Naive thymus-derived CD4-positive, alpha-beta T cell (primary cell): ENCODE measurements at places on chromosomes 12 and 14.
A peak's percentile ranks its signal among the peaks of the same experiment; 100 is the strongest.

- DNase-seq: no peak
Observed at GRCh38 chr14:104266631-104267575, 128.5 kb downstream of the KIF26A start.

DNA sequence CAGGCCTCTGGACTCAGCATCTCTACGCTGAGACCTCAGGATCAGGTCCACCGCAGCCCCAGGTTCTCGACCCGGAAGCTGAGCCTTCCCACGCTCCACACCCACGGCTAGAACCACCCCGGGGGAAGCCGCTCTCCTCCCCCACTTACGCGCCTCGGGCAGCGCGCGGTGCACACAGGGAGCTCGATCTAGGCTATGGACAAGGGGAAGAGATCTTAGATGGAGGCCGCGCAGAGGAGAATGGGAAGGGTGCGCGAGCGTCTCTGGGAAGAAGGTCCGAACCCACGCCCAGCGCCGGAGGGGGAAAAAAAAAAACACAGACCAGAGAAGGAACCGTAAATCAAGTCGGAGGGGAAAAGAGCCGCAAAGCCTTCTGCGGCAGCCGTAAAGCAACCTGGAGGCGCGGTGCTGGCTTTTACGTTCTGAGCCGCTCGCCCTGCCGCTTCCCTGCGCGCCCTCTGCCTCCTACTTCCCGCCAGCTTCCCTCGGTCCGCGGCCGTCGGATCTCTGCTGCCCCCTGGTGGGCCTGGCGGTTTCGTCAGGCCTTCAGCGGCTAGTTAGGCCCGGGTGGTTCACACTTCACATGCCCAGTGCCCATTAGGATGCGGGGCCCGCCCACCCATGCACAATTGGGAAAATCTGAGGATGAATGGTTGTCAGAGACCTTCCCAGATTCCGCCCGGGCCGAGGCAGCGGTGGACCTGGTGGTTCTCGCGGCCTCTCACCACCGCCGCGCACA, at the start of gene RAD52:
RAD52 (minus strand) TSS at position 242 of the 739 bp plus-strand sequence. CDS start 16,636 bp downstream, outside the sequence.
- peak; percentile 97 for DNase-seq

- no peak for DNase-seq
Observed at GRCh38 chr14:61923348-61923747, 161.1 kb downstream of the SNAPC1 start.

- DNase-seq: no peak
Observed at GRCh38 chr12:60137513-60137912, 541.7 kb downstream of the SLC16A7 start.

DNA sequence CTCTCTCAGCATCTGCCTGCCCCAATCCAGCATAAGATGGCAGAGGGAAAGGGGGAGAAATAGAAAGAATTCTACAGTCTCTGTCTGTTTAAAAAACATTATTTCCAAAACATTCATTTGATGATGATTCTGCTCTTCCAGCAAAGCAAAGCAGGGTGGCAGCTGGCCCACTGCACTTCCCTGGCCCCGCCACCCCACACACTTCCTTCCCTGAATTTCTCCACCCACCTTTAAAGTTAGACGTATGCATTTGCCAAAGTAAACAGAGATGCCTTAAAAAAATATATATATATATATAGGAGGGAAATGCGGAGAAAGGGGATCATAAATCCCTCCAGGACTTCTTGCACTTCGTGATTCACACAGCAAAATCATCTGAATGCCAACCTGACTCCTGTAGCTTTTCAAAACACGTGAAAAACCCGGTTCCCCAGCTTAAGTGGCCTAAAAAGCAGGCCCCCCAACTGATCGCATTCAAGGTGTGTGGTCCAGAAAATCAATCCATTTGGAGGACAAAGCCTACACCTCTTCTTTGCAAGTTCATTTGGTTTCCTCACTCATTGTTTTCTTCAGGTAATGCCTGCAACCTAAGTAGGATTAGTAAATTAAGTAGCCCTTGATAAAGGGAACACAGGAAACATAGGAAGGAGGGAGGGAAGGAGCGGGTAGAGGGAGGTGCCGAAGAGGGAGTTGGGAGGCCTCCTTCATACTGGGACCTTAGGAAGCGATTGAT, 68.8 kb downstream of the LLPH start:
- no peak for DNase-seq
